ENCODE measurements at places on chromosomes 3 and 15.
A peak's percentile ranks its signal among the peaks of the same experiment; 100 is the strongest.

- DNase-seq = no peak
These were observed 28.8 kb downstream of the MKRN3 start for GRCh38 chr15:23594252-23594770.

GRCh38 chr3:113128386-113129015, 82.9 kb upstream of the BOC start:
- DNase-seq = peak; percentile 18

DNA sequence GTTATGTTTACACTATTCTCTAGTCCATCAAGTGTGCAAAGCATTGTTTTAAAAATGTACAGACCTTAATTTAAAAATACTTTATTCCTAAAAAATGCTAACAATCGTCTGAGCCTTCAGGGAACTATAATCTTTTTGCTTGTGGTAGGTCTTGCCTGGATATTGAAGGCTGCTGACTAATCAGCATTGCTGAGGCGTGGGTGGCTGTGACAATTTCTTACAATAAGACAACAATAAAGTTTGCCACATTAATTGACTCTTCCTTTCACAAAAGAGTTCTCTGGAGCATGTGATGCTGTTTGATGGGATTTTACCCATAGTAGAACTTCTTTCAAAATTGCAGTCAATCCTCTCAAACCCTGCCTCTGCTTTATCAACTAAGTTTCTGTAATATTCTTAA, 384.0 kb upstream of the TGFBR2 start:
- no peak for DNase-seq

GRCh38 chr15:92164327-92165000, 229.2 kb upstream of the ST8SIA2 start:
- no peak for DNase-seq

GRCh38 chr3:44468572-44469520, 8.6 kb downstream of the ZNF445 start:
- DNase-seq = peak; percentile 32

- no peak for DNase-seq
These were observed 118.2 kb upstream of the PROK2 start for GRCh38 chr3:71903112-71903495.

- no peak for DNase-seq
These were observed 424.0 kb upstream of the C2CD4B start for GRCh38 chr15:62588938-62589670.

- no peak for DNase-seq
These were observed 234.0 kb downstream of the PLCL2 start for GRCh38 chr3:17118771-17119170.

DNA sequence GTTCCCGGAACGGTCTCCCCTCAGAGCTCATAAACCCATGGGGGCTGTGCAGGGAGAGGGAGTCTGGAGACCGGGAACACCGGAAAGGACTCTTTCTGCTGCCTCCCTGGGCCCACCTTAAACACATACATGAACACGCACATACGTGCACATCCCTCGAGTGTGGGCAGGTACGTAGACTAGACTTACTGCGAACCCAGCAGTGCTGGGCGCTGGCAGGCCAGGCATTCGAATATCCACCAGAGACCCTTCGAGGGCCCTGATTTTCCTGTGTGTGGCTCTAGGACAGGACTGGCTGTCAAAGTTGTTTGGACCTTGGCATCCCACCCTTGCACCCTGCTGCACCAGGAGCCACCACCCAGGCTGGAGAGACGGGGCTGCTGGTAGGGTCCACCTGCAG, 102.7 kb downstream of the PLXNA1 start:
- DNase-seq = no peak

DNA sequence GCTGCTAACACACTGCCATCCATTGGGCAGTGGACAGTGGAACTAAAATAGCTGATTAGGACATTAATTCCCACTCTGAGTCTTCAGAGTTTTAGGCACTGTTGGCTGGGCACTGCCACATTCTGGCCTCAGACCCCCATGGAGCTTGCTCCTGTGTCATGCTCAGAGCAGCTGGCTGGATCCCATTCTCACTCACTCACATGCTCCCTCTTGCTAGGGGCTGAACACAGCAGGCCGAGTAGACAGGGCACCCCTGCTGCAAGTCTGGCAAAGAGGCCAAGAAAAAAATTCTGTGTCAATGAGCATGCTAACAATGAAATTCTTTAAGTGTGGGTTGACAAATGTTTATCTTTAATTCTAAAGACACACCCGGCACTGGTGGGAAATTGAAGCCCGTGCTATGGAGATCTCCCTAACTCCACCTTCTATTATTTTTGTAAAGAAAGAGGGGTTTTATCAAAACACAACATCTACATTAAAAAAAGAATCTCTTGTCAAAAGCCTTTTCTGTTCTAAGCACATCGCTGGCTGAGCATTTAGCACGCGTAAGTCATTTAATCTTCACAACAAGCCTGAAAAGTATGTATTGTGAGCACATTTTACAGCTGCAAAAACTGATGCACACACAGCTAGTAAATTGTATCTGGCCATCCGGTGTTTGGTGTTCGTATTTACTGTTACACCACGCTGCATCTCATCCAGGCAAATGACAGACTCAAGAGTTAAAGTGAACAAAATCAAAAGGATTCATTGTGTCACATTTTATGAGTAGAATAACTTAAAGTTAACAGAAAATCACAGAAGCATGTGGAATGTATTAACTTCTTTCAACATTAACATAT, 362.1 kb downstream of the PLOD2 start:
- peak; percentile 30 for DNase-seq

- no peak for DNase-seq
These were observed 524 bp downstream of the CHRM5 start for GRCh38 chr15:33968821-33969220.

DNA sequence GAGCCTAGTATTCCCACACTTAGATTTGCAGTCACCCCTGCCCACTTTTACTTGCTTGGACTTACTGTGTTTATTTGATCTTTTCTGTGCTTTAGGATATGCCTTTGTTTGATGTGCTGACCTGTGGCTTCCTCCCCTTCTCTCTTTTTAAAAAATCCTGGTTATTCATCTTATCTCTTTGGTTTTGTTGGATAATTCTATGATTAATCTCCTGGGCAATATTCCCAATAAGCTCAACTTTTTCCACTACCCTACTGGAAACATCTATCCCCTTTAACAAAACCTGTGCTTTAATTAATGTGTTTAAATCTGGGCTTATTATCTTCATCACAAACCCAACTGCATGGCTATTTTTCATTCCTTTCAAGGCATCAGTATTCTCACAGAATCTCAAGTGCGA, 476.0 kb upstream of the TGFBR2 start:
- no peak for DNase-seq

GRCh38 chr3:161042023-161042501, 63.1 kb downstream of the B3GALNT1 start:
- DNase-seq = peak; percentile 32

GRCh38 chr15:27214961-27215360, 244.0 kb downstream of the GABRG3 start:
- no peak for DNase-seq

DNA sequence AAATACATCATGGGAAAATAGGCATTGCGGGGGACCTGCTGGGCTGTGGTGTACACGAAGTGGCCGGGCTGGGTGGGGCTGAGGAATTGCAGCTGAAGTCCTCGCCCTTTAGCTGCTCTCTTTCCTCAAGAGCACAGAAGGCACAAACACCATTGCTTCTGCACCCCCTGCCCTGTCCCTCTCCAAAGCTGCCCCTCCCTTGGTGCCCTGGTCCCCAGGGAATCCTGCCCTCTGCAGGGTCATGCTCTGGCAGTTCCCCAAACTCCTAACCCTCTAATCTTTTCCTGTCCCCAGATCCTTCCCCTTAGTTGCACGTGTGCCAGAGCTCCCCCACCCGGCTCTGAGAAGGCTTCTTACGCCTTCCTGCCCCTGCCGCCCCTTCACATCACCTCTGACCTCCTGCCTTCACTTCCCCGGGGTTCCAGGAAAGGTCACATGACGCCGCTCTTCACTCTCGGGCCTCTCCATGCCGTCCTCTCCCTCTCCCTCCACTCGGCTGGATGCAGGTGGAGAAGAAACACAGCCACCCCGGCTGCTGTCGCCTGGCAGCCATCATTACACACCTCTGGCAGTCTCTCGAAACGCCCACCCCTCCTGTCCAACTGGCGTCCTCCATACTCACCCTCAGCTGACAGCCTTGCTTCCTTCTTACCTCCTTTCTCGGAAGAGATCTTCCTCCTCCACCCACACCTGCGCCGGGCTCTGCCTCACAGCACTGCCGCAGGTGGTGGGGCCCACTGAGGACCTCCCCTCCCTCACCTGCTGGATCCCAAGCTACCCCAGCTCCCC, 6.9 kb upstream of the PCSK6 start:
- peak; percentile 9 for DNase-seq

- no peak for DNase-seq
These were observed 53.8 kb downstream of the IGSF11 start for GRCh38 chr3:118980832-118981231.

- DNase-seq = no peak
These were observed 611 bp downstream of the CTDSPL2 start for GRCh38 chr15:44427756-44428724.
